Large intestine (tissue), 12 donors: ENCODE measurements at places on chromosomes 4 and X.

DNA sequence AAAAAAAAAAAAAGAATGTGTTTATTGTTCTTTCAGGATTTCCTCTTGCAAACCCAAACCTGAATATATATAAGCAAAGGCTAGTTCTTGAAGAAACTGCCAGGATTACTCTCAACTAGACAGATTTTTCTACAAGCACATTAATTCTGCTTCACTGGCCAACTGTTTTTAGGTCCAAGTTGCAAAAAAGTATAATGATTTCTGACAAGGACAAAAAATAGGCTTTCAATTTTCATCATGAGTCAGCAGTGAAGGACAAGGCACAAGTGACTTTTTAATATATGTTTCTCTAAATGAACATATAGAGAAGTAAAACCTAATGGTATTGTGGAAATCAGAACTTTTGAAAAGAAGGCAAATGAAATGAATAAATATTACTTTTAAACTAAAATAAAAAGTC, 73.7 kb downstream of the ELOVL6 start:
- DNase-seq: no peak

DNA sequence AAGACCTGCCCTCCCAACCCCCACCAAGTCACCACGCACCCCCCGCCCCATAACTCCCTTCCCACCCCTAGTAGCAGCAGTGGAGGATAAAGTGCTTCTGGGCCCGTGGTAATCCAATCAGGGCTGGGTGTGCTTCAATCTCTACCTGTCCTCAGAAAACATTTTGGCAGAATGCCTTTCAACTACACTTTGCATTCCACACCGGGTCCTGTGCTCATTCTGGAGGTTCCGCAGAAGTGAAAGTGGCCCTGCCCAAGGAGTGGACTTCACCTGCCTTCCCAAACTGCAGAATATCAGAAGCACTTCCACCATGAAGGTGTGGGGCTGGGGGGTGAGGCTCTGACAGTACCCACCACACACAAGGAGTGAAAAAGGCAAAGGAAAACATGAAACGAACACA, 322.3 kb downstream of the DHX15 start:
- no peak for DNase-seq

DNA sequence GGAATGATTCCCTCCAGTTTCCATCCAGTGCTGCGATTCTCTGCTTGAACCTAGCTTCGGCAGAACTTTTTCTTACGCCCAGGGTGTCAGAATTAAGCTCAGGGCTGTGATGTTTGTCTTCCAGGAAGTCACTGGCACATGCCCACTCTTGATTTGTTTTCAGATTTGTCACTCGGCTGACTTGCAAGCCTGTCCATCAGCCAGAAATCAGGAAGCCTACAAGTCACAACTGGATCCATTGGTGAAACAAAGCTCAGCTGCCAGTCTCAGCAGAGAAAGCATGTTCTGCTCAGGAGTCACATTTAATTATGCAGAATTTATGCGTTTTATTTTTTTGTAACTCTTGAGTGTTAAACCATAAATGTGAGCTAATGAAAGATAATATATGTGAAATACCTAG, 38.2 kb upstream of the PNPLA4 start:
- DNase-seq: no peak

GRCh38 chr4:151850791-151851213, 90.0 kb upstream of the GATB start:
- no peak for DNase-seq
